ENCODE measurements at places on chromosomes 5 and 9.

DNA sequence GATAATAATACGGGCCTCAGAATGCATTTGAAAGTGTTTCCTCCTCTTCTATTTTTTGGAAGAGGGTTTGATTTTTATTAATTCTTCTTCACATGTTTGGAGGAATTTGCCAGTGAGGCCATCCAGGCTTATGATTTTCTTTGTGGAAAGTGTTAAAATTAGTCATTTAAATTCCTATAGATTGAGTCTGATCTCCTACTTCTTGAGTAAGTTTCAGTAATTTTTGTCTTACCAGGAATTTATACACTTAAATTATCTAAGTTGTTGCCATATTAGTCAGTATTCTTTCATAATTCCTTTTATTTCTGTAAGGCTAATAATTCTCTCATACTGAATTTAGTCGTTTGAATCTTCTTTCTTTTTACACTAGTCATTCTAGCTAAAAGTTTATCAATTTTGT is 25.2 kb upstream of the HAPLN1 start:
- no peak for DNase-seq

GRCh38 chr5:143426437-143426991 is 23.0 kb upstream of the NR3C1 start:
- DNase-seq = no peak

- no peak for DNase-seq
Observed at GRCh38 chr9:106753155-106753671, 109.8 kb upstream of the ZNF462 start.

DNA sequence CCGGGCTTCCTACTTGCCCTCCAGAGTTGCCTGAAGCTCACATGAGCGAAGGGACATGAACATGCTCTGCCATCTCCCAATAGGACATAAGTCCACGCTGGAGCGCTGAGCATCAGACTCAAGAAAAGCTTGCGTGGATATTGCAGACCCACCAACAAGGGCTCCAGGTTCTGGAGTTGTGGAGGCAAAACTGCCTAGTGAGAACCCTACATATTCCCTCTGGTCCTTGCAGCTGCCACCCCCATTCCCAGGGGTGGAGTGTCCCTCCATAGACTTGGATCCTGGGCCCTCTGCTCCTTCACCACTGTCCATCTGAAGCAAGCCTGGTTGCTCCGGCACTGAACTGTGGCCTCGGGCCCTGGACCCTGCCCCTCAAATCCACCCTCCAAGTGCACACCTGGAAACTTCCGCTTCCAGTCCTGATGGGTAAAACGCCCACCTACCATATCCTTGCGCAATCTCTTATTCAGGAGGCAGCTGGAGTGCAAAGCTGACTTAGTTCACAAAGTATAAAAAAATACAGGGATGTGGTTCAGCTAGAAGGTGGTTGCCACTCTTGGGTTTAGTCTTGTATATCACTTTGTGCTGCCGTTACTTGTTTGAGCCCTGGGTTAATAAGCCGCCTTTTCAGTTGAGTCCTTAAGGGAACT is 28.0 kb downstream of the HRH2 start:
- DNase-seq = no peak

Data from renal cortex interstitium (tissue), 15 donors.